ENCODE measurements at places on chromosomes 11 and 22.

- DNase-seq, result peak; percentile 49
These were observed 2.9 kb downstream of the KLHL35 start for GRCh38 chr11:75429902-75430713.

- DNase-seq, result no peak
These were observed 1.7 kb upstream of the SPINDOC start for GRCh38 chr11:63811522-63811921.

- no peak for DNase-seq
These were observed 155.5 kb upstream of the PITPNB start for GRCh38 chr22:28074526-28074925.

GRCh38 chr11:64585150-64585549 lies 5.9 kb upstream of the SLC22A12 start:
- no peak for DNase-seq

DNA sequence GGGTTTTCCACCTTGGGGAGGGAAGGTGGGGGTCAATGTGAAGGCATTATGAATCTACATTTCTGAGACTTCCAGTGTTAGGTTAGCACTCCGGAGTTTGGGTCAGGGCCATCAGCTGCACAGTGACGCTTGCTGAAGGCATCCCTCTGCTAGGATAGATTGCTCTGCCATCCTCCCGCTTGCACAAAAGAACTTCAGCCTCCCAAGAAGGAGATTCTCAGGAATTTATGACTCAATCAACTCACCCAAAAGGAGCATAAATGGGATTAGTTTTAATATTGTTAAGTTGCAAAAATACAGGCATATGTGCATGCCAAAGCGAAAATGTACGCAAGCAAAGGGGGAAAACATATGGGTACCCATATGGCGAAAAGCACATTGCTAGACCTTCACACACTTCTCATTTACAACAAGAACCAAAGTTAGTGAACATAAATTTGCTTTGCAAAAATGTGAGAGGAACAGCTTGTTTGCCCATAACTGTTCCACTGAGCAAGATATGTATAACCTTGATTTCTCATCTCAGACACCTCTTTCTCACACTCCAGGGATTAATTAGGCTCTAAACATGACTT lies 1013.0 kb downstream of the OPCML start:
- no peak for DNase-seq

DNA sequence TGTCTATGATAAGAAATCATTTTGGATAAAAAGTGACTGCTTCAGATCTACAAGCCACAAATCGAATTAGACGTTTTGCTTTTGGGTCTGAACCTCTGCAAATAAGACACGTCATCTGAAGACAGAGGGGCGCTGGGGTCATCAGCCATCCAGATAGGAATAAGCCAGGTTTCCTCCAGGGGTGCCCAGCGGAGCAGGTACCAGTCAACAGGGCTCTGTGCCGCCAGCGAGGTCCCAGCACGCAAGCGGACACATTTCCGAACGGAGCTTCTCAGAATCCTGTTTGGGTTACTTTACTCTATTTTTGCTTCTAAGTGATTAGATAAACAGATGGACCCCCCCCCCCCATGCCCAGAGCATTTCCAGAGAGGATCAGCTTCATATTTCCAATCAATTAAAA lies 873.8 kb downstream of the BRD1 start:
- no peak for DNase-seq

- no peak for DNase-seq
These were observed 17.2 kb downstream of the SLC5A4 start for GRCh38 chr22:32237906-32238305.

- no peak for DNase-seq
These were observed 3.6 kb downstream of the MYBPC3 start for GRCh38 chr11:47348859-47349258.

DNA sequence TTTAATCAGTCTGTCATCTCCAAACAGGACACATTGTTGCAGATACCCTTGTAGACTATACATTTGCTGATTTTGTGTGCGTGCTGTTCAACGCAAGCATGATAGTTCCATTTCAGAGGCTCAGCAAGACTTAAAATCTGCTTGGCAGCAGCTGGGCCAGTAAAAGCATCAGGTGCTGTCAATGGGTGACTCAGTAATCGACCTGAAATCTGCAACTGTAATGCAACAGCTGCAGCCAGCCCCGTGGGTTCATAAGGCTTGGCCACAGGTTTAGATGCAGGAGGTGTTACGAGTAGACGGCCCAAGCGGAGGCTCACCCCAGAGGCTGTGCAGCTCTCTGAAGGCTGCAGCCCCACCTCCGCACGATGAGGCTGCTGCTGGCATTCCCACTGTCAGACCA lies 84.6 kb downstream of the NTM start:
- DNase-seq, result no peak

DNA sequence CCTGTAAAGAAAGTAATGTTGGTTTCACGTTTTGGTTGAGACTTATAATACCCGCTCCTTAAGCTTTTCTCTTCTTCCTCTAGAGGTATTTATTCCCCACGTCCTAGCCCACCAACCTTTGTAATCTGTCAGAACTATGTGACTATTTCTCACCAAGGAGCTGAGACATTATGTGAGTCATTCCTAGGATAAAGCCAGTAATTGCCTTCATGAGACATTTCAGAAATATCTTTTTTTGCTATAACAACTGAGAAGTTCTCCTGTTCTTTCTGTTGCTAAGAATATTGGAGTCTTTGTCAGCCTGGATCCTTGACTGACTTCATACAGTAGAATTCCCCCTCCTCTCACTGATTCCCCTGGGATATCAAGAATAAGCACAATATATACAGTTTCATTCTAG lies 1497.0 kb upstream of the TENM4 start:
- no peak for DNase-seq
